ENCODE measurements at places on chromosomes 5 and 9. TPM values are rescaled to one million over a fixed set of nuclear protein-coding genes. Genes with fewer than 3 reads are reported as not detected.
A peak's percentile ranks its signal among the peaks of the same experiment; 100 is the strongest.

- H3K27ac ChIP-seq, result peak overlapping the region; percentile 55
- peak overlapping the region; percentile 14 for H3K4me3 ChIP-seq
- H3K4me1 ChIP-seq, result peaks cover 19% of the 10 kb centered on the region
- H3K36me3 ChIP-seq, result no peaks in the 10 kb centered on the region
- no peaks in the 10 kb centered on the region for H3K27me3 ChIP-seq
- DNase-seq, result peak; percentile 71
Measured at GRCh38 chr9:85723215-85723614, 18.5 kb downstream of the AGTPBP1 start.

DNA sequence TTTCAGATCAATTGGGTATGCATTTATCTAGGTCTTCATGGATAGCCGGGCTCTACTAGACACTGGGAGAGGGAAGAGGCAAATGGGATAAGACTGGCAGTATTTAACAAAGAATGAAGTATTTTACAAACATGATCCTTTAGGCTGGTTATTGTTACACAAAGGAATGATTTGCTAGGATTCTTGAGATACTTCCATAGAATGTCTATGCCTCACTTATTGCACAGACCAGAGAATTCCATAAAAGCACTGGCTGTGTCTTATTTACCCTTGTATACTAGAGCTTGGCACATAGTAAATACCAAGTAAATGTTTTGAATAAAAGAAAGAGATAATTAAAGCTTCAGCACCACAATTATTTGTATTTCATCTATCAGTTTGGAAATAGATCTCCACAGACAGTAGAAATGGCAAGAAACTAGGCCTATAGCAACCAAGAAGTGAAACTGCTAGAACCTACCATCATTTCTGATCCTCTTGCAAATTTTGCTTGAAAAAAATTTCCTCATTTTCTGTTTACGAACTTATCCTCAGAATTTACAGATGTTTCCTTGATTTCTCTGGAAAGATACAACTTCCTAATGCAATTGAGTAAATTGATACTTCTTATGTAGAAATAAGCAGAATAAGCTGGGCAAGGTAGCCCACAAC is 3.8 kb downstream of the PDCD1LG2 start:
- H3K27me3 ChIP-seq, result no peaks in the 10 kb centered on the region
- H3K4me3 ChIP-seq, result no peak overlapping the region
- no peak overlapping the region for H3K27ac ChIP-seq
- H3K36me3 ChIP-seq, result no peaks in the 10 kb centered on the region

GRCh38 chr9:113492343-113493202 is 29.0 kb downstream of the RGS3 start:
- no peak overlapping the region for H3K27ac ChIP-seq
- H3K4me3 ChIP-seq, result no peak overlapping the region
- no peak for DNase-seq
- H3K4me1 ChIP-seq, result no peaks in the 10 kb centered on the region
- no peaks in the 10 kb centered on the region for H3K36me3 ChIP-seq
- H3K27me3 ChIP-seq, result no peaks in the 10 kb centered on the region

- H3K36me3 ChIP-seq, result no peaks in the 10 kb centered on the region
- H3K27me3 ChIP-seq, result no peaks in the 10 kb centered on the region
- H3K27ac ChIP-seq, result no peak overlapping the region
- no peak for DNase-seq
- no peaks in the 10 kb centered on the region for H3K4me1 ChIP-seq
Measured at GRCh38 chr5:36389245-36389644, 87.5 kb upstream of the RANBP3L start.

GRCh38 chr5:33563983-33564908 is 123.5 kb downstream of the TARS1 start:
- H3K4me3 ChIP-seq, result no peak overlapping the region
- no peaks in the 10 kb centered on the region for H3K27me3 ChIP-seq
- H3K4me1 ChIP-seq, result no peaks in the 10 kb centered on the region
- H3K27ac ChIP-seq, result no peak overlapping the region
- H3K36me3 ChIP-seq, result no peaks in the 10 kb centered on the region

Gene PDZD2
- 1.2 TPM for total RNA-seq

Gene REEP5
- total RNA-seq, result 30.0 TPM

Gene PHF24
- not detected for total RNA-seq

Gene GABRG2
- not detected for total RNA-seq

Gene CNTLN
- not detected for total RNA-seq

Gene MTREX
- total RNA-seq, result 83.7 TPM
